ENCODE measurements at places on chromosomes 4 and X.

DNA sequence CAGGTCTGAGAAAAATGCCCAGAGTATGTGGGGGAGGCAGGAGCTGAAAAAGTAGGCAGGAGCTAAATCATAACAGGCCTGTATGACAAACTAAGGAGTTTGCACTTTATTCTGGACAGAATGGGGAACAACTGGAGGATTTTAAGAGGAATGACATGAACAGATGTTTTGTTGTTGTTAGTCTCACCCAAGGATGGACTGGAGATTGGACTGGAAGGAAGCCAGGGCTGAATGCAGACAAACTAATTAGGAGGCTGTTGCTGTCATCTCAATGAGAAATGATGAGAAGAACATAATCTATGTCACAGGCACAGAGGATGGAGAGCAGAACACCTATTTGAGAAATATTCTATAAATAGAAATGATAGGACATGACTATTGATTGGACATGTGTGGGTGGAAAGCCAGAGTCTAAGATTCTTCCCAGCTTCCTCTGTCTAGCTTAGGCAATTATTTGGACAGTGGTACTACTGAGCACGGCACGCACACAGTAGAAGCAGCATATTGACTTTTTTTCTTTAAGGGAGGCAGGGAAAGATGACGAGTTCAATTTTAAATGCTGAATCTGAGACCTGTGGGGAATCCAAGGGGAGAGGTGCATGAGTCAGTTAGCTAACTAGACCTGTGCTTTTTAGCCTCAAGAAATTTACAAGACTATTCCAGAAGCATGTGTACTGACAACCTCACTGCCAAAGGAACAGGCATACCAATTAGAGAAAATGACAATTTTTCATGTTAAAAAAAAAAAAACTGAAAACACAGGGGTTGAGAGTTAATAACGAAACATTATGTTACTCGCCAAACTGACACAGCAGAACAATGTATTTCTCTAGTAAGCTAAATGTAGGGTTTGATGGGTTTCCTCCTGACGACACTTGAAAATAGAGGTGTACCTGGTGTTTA is 963 bp upstream of the USO1 start:
- no peak for DNase-seq

GRCh38 chr4:38769441-38769840 is 13.3 kb downstream of the TLR10 start:
- DNase-seq: no peak

GRCh38 chr4:17081179-17081578 is 182.7 kb upstream of the LDB2 start:
- no peak for DNase-seq

- no peak for DNase-seq
Observed at GRCh38 chr4:15912961-15913630, 25.4 kb downstream of the FGFBP1 start.

DNA sequence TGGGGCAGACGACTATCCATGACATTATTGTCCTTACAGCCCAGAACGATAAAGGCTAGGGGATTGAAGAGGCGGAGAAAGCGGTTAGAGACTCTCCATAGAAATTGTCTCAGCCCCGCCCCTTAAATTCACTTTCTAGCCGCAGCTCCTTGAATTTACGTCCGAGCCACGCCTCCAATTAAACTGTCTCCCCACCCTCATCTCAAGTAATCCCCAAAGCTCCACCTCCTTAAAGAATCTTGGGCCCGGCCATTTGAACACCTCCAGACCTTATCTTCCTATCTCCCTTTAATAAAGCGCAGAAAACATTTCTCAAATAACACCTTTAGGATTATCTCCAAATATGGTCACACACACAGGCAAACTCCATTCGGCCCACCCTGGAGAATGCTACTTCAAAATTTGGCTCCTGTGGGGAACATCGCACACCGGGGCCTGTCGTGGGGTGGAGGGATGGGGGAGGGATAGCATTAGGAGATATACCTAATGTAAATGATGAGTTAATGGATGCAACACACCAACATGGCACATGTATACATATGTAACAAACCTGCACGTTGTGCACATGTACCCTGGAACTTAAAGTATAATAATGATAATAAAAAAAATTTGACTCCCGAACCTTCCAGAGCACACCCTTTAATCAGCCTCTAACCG is 7.2 kb upstream of the MAGIX start:
- DNase-seq: no peak

DNA sequence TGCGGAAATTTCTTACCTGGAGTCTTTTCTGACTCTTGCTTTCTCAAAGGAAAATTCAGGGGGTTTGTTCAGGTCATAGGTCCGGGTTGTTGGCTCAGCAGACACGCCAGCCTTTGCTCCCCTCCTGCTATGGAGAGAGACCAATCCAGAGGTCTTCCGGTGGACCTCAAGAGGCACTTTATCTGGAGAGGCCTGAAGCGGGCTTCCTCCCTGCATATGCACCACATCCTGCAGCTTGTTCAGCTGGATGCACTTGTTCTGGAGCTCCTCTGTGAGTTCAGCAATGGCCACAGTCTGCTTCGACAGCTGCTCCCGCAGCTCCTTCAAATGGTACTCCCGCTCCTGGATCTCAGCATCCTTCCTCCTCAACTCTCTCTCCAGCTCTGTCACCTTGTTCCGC is 10.5 kb downstream of the PRKG2 start:
- DNase-seq: peak; percentile 59

GRCh38 chr4:99507349-99507748 is 3.5 kb upstream of the C4orf17 start:
- no peak for DNase-seq

GRCh38 chr4:110480746-110481271 is 4.9 kb downstream of the ENPEP start:
- DNase-seq: no peak

GRCh38 chr4:65437102-65437501 is 233.2 kb downstream of the EPHA5 start:
- DNase-seq: no peak

DNA sequence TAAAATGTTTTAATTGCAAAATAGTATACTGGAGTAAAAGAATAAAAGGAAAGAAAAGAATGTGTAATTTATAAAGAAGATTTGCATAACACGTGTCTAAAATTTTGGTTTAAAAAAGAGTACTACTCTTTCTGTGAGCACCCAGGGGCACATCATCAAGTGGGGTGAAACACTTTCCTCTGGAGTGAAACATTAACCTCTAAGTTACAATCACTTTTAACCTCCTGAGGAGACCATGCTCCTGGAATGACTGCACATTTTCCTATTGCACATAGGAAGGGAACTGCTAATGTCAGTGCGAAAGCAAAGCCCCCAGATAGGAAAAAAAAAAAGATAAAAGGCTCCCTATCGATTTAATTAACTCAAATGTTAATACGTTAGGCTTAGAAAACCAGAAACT is 13.3 kb downstream of the VEGFC start:
- DNase-seq: no peak

- DNase-seq: no peak
Observed at GRCh38 chr4:189147005-189147929, 793.4 kb upstream of the FRG1 start.

GRCh38 chr4:31741326-31741725 is 1021.2 kb downstream of the PCDH7 start:
- no peak for DNase-seq

- DNase-seq: no peak
Observed at GRCh38 chrX:138492371-138492770, 219.1 kb downstream of the FGF13 start.

GRCh38 chrX:36978886-36979285 is 29.3 kb upstream of the FAM47C start:
- no peak for DNase-seq

DNA sequence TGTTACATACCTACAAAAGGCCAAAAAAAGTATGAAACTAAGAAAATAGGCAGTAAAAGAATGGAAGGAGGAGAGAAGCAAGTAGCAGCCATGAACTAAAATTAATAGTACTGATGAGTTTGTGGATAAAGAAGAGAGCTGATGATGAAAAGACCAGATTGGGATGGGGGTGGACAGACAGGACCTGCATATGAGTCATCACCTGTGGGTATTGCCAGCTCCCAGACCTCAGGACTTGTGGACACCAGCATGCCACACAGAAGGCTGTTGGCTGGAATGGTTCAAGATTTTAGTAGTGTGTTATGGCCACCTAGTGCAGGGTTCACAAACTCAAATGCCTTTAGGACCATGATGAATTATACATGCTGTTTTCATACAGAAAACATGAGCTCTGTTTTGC is 58.9 kb downstream of the ARX start:
- no peak for DNase-seq
